ENCODE measurements at places on chromosomes 6 and 20. TPM values are rescaled to one million over a fixed set of nuclear protein-coding genes. Genes with fewer than 3 reads are reported as not detected.

Gene CALHM6
- not detected for total RNA-seq

Gene BPIFB2
- not detected for total RNA-seq

Gene DDR1
- 92.7 TPM for total RNA-seq

Gene BMP6
- total RNA-seq, result 0.14 TPM

GRCh38 chr20:62675156-62675876, 33.0 kb downstream of the SLCO4A1 start:
- no peak for DNase-seq
- H3K27ac ChIP-seq, result no peak overlapping the region
- no peaks in the 10 kb centered on the region for H3K4me1 ChIP-seq

DNA sequence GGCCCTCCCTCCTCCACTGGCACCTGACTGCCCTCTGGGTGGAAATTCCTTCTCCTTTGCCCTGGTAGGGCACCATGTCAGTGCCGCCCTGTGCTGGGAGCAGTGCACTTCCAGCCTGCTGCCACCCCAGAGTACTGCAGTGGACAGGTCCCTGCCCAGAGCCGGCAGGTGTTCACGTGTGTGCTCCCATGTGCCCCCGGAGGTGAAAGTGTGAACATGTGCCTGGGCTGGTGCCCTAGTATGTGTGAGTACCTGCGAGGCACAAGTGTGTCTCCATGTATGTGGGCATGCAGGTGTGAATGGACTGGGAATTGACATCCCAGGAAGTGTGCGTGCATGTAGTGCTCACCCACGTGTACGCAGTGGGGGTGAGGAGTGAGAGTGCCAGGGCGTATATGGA, 29.4 kb downstream of the SDCBP2 start:
- no peaks in the 10 kb centered on the region for H3K27me3 ChIP-seq
- DNase-seq, result no peak
- no peaks in the 10 kb centered on the region for H3K4me1 ChIP-seq
- H3K36me3 ChIP-seq, result no peaks in the 10 kb centered on the region
- H3K4me3 ChIP-seq, result no peak overlapping the region

DNA sequence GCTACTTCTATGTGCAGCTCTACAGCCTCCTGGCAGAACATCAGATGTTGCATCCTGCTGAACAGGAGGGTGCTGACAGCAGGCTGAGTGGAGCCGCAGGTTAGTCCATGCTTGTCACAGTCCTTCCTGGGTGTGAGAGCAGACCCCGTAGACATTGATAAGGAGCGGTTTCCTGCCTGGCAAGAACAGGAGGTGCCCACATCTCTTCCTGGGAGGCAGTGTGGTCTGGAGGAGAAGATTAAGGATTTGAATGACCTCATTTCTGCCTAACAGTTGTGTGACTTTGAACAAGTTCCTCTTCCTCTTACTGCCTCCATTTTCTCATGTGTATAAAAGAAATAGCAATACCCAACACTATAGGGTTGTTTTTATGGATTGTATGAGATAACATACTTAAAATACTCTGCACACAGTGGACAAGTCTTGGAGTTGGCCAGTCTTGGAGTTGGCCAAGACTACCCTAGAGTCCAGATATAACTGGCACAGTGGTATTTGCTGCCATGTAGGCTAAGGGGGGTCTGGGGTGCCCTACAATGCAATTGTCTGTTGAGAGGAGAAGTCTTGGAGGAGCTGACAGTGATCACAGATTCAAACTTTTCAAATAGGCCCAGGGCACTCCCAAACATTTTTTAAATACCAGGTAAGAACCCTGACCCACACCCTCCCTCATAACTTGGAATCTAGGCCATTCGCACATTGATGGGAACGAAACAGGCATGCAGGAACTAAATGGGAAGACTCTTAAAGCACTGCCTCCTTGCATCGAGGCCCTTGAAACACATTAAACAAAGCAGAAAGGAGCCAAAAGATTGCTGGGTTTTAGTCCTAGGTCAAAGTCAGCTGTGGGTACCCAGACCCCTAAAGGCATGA, 32.6 kb upstream of the TBC1D7 start:
- no peak overlapping the region for H3K27ac ChIP-seq
- no peaks in the 10 kb centered on the region for H3K36me3 ChIP-seq
- no peaks in the 10 kb centered on the region for H3K4me1 ChIP-seq

DNA sequence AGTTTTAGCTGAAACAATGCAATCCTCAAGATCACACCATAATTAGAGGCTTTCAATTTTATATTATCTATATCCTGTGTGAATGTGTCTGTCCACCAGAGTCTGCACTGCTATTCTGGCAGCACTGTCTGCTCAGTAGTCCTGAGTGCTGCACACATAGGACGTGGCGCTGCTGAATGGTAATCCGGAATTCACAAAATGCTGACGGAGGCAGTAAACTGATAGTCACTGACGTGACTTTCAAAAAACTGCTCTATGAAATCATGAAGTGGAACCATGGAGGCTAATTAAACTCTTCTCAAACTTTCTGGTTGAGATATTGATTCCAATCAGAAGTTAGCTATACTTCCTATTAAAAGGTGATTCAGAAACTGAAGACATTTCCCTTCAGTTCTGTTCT, 190.8 kb upstream of the NOX3 start:
- H3K27ac ChIP-seq, result peak overlapping the region; percentile 38
- no peak for DNase-seq
- no peak overlapping the region for H3K4me3 ChIP-seq
- H3K4me1 ChIP-seq, result no peaks in the 10 kb centered on the region

DNA sequence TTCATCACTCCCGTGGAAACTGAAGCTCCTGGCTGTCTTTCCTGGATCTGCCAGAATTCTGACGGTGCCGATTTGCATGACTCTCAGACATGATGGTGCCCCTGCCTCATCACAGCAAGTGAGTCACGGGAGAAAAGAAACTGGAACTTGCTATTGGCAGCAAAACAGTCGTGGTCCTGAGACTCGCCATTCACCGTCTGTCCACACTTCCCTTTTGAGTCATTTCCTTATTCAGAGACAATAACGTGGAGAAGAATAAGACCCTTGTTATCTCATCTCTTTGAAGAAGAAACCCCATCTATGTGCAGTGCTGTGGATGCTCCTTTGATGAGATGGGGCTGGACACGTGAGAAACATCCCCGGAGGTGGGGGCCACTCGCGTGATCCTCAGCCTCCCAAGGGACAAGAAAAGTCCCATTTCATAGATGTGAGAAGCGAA, 4.2 kb downstream of the GPR31 start:
- H3K4me3 ChIP-seq, result no peak overlapping the region

Measured in pancreas (tissue), 10 donors.